ENCODE measurements at places on chromosomes 16 and 17.

DNA sequence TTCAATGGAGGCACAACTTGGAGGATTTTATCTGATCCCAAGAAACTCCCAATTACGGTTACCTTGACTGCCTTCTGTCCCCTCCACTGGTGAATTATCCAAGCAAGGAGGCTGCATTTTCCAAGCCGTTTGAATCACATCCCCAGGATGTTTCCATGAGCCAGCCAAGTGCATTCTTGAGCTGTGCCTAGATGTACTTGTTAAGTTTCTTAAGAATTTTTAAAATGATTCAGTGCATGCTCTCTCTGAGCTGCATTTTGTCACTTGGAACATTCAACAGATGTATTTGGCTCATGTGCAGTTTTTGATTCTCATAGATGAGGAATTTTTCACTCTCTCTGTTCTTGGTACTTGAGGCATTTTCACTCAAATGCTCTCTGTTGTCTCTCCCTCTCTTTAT lies 202.6 kb upstream of the MYOCD start:
- DNase-seq: no peak

DNA sequence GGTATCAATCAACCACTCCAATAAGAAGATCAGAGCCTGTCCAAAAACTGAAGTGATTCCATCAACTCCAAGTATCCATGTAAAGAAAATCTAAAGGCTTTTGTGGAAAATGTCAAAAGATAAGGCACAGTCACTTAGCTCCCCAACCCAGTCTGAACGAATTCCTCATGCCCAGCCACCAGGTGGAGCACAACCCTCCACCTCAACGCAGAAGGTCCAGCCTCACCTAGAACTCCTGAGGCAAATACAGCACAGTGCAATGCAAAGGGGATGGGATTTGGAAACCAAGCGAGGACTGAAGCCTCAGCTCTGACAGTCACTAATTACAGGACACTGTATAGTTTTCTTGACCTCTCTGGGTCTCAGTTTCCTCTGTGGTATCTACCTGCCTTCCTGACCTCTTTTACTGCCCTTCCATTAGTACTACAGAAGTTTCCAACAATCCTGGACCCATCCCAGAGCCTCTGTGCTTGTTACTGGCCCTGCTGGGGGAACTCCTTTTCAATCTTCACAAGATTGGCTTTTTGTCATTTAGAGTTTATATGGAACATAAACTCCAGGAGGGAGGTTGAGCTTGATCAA lies 2.0 kb downstream of the NCBP3 start:
- peak; percentile 39 for DNase-seq

GRCh38 chr16:27317738-27318391 lies 4.1 kb downstream of the IL4R start:
- peak; percentile 59 for DNase-seq

DNA sequence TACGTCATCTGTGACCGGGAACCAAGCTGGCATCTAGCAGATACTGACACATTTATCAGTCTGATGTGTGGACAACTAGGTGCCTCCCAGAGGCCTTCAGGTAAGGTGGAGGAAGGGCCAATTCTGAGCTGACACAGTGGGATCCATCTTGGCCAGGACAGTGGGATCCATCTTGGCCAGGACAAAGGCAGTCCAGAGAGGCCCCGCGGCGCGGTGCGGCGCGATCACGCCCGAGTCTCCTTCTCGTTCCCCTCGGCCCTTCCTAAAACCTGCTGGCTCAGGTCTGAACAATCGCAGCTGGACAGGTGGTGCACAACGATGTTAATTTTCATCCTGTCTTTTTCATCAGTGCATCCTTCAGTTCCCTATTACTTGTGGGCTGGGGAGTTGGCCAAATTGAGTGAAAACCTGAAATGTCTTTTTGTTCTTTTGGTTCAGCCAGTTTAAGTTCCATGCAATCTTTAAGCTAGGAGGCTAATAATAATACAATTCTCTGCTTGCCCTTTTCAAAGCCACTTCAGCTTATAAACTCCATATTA lies 486 bp upstream of the WSB1 start:
- no peak for DNase-seq

- no peak for DNase-seq
Measured at GRCh38 chr17:57034807-57035754, 50.0 kb upstream of the AKAP1 start.

- DNase-seq: no peak
Measured at GRCh38 chr17:22570144-22570845, 878.0 kb downstream of the KCNJ18 start.

- DNase-seq: no peak
Measured at GRCh38 chr17:17944743-17945142, 27.5 kb downstream of the TOM1L2 start.

Data from activated naive CD8-positive, alpha-beta T cell treated with anti-CD3 and anti-CD28 coated beads for 36 hours (primary cell).